ENCODE measurements at places on chromosomes 1 and 21. TPM values are rescaled to one million over a fixed set of nuclear protein-coding genes. Genes with fewer than 3 reads are reported as not detected.
A peak's percentile ranks its signal among the peaks of the same experiment; 100 is the strongest.

The FCGR1A gene
- total RNA-seq: not detected

The CLCNKA gene
- 1.1 TPM for total RNA-seq

The XCL1 gene
- total RNA-seq: not detected

The DPH5 gene
- 38.8 TPM for total RNA-seq

- no peak for DNase-seq
- no peaks in the 10 kb centered on the region for H3K27me3 ChIP-seq
- no peak overlapping the region for H3K27ac ChIP-seq
Measured at GRCh38 chr1:44305962-44306422, 49.1 kb downstream of the ERI3 start.

GRCh38 chr1:156347331-156347730 lies 9.0 kb downstream of the TSACC start:
- no peak overlapping the region for H3K4me3 ChIP-seq
- no peaks in the 10 kb centered on the region for H3K4me1 ChIP-seq
- H3K27ac ChIP-seq: no peak overlapping the region
- DNase-seq: no peak
- H3K36me3 ChIP-seq: no peaks in the 10 kb centered on the region

GRCh38 chr1:6259491-6260362 lies 1.2 kb downstream of the GPR153 start:
- H3K4me1 ChIP-seq: no peaks in the 10 kb centered on the region
- H3K36me3 ChIP-seq: no peaks in the 10 kb centered on the region
- H3K4me3 ChIP-seq: peak overlapping the region; percentile 54
- H3K27ac ChIP-seq: no peak overlapping the region
- H3K27me3 ChIP-seq: no peaks in the 10 kb centered on the region

All from PC-9 (cell line).